ENCODE measurements at places on chromosomes 2 and 18.

DNA sequence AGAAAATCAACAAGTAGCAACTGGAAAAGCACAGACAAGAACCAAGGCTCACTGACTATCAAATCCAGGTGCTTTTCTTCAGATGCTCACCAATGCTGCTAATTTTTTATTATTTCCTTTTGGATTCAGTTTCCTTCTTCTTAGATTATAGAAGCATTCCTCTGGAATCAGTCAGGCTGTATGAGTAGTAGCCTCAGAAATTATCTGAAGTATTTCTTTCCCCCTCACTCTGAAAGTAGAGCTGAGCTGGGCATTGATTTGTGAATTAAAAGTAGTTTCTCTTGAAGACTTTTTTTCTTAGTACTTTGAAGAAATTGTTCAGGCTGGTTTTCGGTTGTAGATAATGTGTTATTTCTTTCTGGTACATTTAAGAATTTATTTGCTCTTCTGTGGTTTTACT is 273.7 kb downstream of the NOL4 start:
- no peak for DNase-seq

GRCh38 chr18:67243799-67244587 is 272.5 kb downstream of the DSEL start:
- DNase-seq = no peak

DNA sequence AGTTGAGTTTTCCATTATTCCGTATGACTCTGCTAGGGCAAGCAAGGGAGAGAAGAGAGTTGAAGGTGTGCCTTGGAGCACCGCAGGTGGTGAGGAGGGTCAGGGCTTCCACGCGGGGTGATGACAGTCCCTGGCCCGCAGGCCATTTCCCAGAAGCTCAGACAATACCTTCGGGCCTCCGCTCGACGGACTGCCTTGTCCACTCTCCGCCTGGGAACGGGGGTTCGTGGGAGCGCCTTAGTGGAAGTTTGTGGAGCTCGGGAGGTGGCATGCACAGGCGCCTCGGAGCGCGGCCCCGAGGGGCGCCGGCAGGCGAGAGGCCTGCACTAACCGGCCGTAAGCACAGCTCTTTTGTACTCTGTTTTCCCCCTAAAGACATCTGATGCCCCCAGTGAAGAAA is 69.8 kb downstream of the ARHGEF33 start:
- no peak for DNase-seq

- no peak for DNase-seq
These were observed 66.6 kb downstream of the EPB41L3 start for GRCh38 chr18:5476961-5477800.
